Activated CD4-positive, alpha-beta T cell treated with anti-CD3 and anti-CD28 coated beads for 4 hours (primary cell): ENCODE measurements at places on chromosomes 2 and 18.

DNA sequence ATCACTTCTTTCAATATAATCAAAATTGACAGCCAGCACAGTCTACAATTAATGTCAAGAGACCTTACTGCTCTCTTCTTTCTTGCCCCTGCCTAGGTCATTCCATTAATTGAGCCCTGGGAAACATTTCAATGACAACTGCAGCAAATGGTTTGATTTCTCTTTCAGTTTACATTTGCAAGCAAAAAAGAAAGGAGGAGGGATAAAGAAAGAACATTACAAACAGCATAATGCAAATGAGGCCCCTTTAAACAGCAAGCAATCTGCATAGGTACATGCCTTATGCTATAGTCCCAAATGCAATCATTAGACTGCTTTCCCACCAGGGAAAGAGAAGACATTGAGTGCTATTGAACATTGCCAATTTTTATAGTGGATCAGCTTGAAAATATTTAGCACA is 655.0 kb upstream of the CDH2 start:
- no peak for DNase-seq

DNA sequence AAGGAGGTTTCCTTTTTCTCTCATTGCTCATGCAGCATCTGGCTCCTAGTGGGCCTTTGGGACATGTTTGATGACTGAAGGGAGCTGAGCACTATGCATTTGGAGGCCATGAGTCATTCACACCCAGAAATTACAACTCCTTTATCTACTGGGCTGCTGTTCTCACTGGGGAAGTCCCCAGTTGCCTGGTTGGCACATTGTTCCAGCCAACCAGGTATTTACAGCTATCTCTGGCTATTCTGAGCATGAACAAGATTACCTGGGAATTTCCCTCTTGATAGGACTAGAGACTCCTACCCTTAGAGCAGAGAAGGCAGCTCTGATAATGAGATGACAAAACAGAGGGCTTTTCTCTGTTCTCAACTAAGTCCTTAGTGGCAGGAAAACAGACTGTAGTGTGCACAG is 206.5 kb downstream of the SETBP1 start:
- no peak for DNase-seq

- DNase-seq = no peak
These were observed 436.0 kb downstream of the METTL4 start for GRCh38 chr18:2135309-2135708.

DNA sequence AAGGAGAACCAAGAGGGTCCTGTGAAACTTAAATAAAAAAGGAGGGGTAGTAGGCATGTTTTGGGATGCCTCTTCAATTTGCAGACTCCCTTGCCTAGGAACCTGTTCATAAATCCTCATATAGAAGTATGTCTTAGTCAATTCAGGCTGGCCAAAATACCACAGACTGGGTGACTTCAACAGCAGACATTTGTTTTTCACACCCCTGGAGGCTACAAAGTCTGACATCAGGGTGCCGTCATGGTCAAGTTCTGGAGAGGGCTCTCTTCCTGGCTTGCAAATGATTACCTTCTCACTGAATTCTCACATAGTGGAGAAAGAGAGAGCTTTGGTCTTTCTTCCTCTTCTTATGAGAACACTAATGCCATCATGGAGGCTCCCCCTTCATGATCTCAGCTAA is 4.1 kb upstream of the TCF4 start:
- DNase-seq = no peak

DNA sequence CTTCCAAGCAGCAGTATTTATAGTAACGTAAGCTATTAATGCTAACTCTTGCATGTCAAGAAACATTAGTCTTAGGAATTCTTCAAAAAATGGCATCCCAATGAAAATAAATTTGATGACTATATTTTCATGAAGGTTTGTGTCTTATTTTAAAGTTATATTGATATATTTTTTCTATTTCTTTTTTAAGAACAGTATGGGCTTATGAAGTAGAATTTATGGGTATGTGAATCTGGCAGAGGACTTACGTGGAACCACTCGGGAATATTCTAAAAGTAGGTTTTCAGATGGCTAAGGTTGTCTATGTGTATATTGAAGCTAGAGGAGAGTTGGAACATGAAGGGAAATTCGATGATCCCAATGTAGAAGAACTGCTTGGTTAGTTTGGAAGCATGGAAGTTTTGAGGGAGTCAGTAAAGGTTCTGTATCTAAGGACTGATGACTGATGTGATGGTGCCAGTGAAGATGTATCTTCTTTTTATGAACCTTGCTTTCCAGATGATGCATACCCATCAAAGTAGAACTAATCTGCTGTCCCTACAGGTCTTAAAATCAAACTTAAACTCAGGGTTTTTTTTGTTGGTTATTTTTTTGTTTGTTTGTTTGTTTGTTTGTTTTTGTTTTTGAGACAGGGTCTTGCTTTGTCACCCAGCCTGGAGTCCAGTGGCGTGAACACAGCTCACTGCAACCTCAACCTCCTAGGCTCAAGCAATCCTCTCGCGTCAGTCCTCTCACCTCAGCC is 39.5 kb downstream of the DDX1 start:
- no peak for DNase-seq

- no peak for DNase-seq
These were observed 44.6 kb downstream of the LONRF2 start for GRCh38 chr2:100277540-100278207.

DNA sequence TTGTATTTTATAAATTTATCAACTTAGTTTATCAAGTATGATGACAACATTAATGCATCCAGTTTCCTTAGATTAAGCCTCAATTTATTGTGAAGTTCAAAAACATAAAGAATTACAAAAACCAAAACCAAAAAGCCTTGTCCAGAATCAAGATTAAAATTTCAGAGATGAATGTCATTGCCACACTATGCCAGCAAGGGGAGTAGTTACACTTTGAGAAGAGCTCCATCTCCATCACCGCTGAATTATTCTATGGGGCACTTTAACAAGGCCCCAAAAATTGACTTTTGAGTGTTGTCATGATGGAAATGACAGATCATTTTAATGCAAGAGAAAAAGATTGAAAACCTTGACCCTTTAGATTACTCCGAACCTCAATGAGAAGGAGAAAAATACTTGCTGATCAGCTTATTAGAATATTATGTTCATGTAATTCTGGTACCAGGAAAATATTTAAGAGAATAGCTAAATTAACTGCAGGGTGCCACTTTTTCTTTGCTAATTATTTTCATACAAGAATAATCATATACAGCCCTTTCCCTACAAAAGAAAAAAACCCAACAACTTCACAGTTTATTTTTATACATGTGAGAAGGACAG is 152.5 kb upstream of the AQP4 start:
- no peak for DNase-seq

DNA sequence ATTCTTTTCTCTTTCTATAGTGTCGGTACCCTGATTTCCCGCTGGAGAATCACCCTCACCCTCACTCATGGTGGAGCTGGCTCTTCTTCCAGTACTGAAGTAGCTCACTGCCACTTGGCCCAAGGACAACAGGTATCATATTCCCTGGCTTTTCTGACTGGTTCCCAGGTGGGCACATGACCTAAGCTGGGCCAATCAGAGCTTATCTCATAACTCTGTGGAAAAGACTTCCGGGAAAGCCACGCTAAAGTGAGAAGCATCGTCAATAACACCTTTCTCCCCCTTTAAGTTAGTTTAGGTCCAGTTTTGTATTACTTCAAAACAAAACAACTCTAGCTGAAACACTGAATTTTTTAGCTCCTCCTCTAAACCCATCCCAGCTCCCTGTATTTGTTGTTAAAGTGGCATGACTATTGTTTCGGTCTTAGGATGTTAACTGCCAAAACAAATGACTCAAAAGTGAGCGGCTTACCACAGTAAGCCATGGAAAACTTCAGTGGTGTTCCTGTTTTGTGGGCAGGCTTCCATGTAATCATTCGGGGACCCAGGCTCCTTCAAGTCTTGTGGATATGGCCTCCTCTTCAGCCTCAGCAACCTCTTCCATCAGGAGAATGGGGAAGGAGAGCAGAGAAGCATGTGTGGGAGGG is 137.4 kb upstream of the DLX2 start:
- DNase-seq = no peak

- DNase-seq = no peak
These were observed 53.9 kb upstream of the RAB27B start for GRCh38 chr18:54774423-54774822.

GRCh38 chr18:63378919-63379638 is 12.1 kb upstream of the KDSR start:
- DNase-seq = no peak

GRCh38 chr2:12457831-12458230 is 258.9 kb upstream of the TRIB2 start:
- DNase-seq = no peak

GRCh38 chr2:163919717-163920116 is 183.9 kb upstream of the FIGN start:
- DNase-seq = no peak

DNA sequence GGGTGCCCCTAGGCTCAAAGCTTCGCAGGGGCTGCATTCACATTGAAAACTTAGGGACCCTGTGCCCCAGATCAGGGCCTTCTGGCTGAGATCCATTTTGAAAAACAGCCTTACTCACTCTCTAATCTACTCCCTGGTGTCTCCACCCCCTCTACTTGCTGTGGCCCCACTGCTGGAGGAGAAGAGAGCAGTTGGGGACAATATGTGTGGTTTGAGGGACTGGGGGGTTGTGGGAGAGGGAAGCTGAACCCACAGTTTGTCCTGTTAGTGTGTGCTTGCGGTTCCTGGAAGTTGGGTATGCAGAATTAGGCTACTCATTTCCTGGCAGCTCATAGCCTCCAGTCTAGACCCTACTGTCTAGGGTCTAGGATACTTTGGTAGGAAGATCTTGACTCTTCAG is 211.4 kb downstream of the PRKCE start:
- DNase-seq = no peak
